Activated T-helper 1 cell treated with Interleukin-2 at 50 U/mL for 16 hours (primary cell): ENCODE measurements at places on chromosomes 11 and 22.

DNA sequence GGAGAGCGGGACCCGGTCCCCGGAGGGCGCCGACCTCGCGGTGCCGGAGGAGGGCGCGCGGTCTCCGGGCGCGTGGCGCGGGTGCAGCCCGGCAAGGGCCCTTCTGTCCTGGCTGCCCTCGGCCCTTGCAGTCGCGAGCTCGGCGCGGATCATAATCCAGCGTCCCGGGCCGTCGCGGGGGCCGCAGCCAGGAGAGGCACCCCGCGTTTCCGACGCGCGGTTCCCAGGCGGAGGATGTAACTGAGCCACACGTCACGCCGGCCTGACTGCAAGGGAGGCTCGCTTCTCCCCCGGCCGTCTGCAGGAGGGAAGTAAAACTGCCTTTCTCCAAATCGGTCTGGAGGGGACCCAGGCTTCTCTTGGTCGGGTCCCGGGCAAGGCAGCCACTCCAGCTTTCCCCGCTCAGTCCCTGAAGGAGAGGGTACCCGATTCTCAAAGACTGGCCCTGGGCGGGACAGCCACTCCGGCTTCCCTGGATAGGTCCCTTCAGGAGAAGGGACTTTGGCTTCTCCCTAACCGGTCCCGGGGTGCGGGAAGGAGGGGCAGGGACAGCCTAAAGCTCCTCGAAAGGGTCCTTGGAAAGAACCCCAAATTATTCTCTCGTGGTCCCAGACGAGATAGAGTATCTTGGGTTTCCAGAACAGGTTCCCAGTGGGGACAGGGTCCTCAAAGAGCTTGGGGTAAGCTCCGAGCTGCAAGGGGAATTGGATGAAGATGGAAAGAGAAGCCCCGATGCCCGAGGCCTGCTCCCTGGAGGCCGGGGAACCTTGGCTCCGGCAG lies 836 bp downstream of the SPON1 start:
- no peak for DNase-seq

DNA sequence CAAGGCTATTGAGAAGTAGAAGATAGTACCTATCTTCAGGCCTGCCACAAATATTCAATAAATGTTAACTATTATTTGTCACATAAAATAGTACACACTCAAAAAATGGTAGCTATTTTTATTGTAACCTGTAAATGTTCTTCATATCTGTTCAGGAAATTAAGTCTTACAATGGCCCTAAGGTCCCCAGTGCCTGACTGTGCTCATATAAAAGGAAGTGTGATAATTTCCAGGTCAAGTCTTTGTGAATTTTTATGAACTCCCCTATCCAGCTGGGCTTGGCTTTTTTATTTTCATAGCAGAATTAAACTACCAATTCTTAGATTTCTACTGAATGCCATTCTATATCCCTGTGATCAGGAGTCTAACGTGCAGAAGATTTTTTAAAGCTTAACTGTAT lies 284.2 kb upstream of the PITPNB start:
- no peak for DNase-seq

- DNase-seq: no peak
Observed at GRCh38 chr11:64854534-64855502, 10.4 kb upstream of the CDC42BPG start.

DNA sequence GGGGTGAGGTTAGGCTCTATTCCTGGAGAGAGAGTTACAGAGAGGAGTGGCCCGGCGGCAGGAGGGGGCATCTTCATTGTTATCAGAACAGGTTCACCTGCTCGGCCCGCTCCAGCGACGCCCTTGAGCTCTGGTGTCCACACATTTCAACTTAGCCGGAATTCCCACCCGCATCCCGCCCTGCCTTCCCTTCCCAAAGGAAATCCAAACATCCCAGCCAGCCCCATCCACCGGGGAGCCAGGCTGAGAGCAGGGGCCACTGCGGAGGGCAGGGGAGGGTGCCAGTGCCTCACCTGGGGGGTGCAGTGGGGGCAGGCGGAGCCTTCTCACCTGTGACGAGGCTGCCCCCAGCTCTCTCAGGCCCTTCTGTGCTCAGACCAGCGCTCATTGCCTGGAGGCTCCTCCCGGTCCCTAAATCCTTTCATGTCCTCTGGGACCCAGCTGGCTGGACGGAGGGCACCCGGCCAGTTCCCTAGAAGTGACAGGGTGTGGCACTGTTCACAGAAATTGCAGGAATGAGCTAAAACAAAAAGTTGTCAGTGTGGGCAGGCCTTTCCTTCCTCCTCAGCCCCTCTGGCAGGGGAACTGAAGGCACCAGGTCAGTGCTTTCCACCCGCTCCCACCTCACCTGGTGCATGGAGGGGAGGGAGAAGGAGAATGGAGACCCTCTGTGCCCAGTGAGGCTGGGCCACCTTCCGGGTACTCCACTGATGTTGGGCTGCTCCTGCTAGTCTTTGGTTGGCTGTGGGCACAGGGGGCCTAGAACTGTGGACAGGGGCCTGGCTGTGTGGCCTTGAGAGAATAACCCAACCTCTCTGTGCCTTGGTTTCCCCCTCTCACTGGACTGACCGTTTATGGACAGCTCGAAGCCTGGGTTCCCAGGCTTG lies 2.2 kb upstream of the MRGPRG start:
- DNase-seq: no peak

DNA sequence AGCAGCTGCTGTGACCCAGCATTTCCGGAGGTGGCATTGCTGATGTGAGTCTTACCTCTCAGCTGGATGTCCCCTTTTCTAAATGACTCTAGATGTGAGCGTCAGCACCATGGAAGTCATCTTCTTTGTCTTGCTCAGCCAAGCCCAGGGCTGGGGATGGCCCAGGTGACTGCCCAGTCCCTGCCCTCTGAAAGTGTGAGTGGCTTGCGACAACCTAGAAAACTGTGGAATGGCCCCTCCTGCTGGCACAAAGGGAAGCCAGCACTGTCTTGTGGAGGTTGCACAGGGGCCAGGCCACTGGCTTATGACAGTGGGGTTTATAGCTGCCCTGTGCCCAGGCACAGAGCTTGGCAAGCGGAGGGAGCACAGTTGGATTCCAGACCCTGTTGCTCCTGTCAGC lies 6.2 kb downstream of the TUB start:
- DNase-seq: no peak

DNA sequence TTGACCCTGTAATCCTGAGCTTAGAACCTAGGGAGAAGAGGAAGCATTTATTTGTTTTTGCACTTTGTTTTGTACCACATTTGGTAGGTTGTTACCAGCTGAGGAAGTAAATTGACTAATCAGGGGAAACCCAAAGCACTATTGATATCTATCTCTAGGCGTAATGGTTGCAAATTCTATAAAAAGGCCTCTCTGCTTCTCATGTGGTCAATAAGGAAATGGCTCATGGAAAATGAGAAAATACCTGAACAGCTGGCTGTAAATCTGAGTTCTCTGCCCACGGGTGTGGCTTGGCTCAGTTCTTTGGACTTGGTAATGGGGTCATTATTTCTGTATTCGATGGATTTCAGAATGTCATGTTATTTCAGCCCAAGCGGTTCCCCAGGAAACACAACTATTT lies 42.4 kb downstream of the BARX2 start:
- no peak for DNase-seq

DNA sequence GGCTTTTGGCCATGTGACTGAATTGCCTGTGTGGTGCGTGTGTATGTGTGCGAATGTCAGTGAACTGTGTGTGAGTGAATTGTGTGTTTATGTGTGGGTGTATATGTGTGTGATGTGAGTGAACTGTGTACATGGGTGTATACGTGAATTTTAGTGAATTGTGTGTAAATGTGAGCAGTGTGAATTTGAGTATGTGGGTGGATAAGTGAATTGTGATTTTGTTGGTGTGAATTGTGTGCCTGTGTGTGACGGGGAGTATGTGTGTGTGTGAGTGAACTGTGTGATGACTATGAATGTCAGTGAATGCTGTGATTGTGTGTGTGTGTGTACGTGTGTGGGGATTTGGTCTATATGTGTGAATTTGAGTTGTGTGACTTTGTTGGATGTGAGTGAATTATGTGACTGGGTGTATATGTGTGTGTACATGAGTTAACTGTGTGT lies 3.5 kb downstream of the DDTL start:
- DNase-seq: no peak

- no peak for DNase-seq
Observed at GRCh38 chr11:83689144-83689780, 403.1 kb upstream of the CCDC90B start.

DNA sequence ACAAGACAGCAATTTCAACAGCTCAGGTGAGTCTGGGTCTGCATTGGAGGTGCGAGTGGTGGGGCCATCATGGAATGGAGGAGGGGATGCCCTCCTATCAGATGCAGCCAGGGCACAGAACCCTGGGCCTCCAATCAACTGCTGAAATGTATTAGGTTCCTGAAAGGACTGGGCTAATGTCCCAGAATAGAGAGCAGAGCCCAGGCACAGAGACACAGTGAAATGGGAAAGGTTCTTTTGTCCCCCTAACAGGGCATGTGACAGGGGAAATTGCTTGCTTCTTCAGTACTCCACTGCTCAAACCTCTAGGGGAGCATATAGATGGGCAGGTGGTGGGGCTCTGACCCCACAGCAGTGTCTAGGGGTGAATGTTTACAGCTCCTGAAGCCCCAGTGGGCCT lies 87.3 kb upstream of the CLPB start:
- DNase-seq: no peak

DNA sequence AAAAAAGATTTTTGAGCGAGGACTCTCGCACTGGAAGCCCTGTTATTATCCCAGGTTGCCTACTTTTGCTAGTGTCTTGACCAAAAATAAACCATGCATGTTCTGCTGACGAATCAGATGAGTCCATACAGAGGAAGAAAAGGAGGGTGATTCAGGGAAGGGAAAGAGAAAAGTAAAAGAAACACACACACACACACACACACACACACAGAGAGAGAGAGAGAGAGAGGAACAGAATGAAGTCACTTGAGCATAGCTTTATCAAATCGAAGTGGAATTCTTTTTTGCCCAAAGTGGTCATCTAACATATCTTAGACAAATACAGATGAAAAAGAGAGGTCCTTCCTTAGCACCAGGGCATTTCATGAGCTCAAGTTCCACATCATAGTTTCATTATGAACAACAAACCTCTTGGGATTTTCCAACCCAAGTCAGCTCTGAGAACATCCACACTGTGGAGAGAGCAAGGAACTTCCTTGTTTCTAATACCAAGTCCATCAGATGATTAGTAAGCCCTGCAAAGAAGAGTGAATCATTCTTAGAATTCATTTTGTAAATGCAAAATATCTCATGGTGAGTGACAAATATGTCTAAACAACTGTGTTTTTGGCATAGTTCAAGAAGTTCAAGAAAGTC lies 7.7 kb upstream of the MMP12 start:
- no peak for DNase-seq

DNA sequence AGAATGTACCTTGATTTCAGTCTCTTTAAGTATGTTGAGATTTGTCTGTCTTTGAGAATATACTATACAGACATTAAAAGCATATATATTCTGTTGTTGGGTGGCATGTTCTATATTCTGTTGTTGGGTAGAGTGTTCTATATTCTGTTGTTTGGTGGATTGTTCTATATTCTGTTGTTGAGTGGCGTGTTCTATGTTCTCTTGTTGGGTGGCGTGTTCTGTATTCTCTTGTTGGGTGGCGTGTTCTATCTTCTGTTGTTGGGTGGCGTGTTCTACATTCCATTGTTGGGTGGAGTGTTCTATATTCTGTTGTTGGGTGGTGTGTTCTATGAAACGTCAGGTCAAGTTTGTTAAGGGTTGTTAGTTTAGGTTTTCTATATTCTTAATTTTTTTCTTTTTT lies 27.1 kb upstream of the CTTN start:
- no peak for DNase-seq

DNA sequence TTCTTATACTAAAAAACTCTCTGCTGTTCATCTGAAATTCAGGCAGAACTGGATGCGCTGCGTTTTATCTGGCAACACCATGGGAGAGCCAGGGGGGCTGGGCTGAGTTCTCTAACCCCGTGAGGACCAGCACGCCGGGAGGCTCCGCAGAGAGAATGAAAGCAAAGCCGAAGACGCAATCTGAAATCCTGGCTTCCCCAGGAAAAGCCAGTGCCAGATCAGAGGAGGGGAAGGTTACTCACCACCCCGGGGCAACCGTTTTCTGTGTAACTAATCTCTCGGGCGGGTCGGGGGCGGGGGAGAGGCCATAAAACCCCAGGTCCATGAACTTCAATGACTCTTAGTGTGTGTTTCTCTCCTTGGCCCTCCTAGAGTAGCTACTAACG lies 99.4 kb downstream of the SHANK2 start:
- DNase-seq: no peak

DNA sequence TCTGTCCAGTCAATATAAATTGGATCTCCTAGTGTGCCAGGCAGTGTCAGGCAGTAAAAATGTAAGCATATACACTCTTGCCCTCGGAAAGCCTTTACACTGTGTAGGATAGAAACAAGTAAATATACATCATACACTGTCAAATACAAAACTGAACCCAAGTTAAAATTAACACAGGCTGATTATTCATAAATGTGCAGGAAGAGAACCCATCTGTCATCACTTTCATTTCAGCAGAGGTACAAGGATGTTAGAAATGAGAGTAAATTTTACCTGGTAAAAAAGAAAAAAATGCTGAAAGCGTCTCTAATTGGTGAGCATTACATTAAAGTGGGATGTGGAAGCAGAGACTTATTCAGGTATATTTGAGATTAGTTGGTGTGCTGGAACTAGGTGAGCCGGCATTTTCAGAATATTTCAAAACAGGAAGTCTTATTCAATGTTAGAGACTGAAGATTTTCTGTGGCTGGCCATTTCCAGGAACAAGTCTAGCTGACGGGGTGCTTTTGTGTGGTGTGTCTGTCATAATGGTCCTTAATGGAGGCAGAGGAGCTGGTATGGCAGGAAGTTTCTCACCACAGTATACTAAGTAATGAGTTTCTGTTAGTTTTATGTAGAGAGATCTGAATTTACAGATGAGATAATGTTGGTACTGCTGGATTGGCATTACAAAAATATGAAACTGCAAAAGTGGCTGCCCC lies 192.6 kb downstream of the CASP12 start:
- DNase-seq: peak; percentile 55

DNA sequence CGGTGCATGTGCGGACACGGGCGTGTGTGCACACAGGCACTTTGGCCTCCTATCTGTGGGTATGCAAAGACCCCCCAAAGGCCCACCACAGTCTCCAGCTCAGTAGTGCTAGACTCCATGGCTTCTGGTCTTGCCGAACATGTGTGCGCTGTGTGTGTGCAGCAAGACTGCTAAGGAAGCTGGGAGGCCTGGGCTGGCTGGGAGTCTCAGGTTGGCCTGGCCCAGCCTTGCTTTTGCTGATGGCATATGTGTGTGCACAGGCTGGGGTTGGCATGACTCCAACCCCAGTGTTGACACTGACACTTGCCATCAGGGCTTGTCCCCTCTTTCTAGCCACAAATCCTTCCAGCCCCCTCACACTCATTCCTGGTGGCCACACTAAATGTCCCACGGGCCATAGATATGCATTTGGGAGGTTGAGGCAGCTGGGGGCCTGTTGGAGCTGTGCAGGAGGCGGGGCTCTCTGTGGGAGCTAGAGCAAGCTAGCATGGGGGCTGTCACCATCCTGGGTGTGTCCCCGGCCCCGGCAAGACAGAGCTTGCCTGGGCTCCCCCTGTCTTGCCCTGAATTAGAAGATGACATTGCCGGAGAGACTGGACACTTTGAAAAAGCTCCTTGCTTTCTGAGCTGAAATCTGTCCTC lies 60.9 kb upstream of the NECTIN1 start:
- no peak for DNase-seq
